Caco-2 (cell line): ENCODE measurements at places on chromosomes 16 and 17.

DNA sequence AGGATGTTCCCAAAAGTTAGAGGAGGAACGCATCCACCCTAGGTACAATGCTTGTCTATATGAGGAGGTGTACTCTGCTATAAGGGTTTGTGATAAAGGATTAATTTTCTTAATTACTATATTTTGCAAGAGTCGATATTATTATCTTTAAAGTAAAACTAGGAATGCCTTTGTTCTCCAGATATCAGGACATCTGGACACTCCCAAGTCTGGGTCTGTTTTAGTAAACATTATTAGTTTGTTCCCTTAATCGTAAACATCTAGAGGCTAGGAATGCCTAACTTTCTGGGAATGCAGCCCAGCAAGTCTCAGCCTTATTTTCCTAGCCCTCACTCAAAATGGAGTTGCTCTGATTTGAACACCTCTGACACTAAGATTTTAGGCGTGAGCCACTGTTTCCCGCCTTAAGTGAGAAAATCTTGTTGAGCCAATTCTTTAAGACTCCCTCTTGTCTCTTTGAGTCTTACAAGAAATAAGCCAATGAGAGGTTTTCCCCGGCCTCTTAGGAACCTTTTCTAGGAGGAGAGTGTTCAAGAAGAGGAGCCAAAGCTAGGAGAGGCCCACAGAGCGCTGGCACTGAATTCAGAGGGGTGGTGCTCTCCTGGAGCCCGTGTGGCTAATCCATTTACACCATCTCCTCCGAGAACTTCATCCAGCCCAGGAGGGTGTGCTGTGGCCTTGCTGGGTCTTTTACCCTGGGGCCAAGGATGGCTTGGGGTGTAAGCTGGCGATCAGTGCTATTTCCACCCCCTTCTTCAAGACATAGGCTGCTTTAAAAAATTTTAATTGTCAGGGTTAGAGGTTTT, 40.9 kb downstream of the SMARCE1 start:
- DNase-seq: no peak

DNA sequence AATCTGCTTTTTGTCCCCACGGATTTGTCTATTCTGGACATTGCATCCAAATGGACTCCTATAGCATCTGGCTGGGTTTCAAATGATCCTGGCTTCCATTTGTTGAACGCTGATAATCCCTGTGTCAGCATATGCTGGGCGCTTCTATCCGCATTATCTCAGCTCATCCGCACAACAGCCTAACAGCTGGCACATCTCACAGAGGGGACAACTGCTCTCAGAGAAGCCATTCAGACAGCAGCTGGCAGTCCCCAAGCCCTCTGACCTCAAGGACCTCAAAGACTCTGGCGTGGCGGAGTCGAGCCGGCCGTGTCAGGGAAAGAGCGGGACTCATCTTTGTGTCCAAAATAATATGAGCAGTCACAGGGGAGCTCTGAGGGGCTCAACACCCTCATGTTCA, 82.3 kb downstream of the NT5M start:
- no peak for DNase-seq

DNA sequence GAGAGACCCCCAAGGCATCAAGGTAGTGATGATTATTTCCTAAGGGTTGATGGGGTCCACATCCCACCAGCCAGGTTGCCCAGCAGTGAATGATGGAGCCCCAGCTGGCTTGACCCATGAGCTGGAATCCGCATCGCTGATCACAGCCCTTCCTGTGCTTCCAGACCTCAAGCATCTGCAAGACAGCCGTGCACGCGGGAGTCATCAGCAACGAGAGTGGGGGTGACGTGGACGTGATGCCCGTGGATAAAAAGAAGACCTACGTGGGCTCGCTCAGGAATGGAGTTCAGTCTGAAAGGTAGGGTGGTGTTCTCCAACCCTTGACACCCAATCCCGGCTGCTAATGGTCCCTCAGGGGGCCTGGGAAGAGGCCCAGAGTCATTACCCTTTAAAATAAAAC, 69.3 kb downstream of the CRISPLD2 start:
- no peak for DNase-seq

GRCh38 chr17:3316836-3317235, 18.7 kb upstream of the OR3A1 start:
- DNase-seq: no peak

- DNase-seq: peak; percentile 91
Observed at GRCh38 chr17:42744283-42744805, 496 bp downstream of the EZH1 start.

GRCh38 chr17:17071531-17072360, 29.5 kb downstream of the MPRIP start:
- no peak for DNase-seq

DNA sequence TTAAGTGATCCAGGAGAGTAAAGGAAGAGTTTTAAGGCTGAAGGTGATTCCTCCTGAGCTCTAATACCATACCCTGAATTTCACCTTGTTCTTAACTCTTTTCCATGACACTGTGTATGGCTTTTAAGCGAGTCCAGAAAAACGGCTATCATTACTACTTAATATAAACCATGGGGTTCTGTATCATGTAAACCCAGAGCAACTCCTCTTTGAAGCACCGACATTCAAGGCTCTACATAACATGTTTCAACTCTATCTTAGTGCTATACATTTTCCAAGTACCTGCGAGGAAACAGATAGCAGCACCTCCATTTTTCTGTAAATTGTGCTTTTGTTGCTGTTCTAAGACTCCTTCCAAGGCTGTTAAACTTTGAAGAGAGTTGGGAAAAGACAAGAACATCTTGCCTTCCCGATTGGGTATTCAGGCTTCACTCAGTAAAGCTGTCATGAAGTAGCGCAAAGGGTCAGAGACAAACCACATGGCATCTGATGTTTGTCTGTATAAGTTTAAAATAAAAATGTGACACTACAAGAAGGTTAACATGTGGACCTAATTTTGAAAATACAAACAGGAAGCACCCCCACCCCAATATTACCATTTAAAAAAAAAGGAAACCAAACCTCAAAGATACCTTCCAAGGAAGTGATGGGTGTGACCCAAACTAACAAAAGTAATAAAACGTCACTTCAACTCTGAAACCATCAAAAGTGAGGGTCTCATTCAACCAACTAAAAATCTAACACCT, 3.9 kb downstream of the STAT5B start:
- DNase-seq: no peak
